ENCODE measurements at places on chromosomes 2 and 18.

GRCh38 chr2:160224060-160224459 lies 24.0 kb upstream of the ITGB6 start:
- DNase-seq: no peak

DNA sequence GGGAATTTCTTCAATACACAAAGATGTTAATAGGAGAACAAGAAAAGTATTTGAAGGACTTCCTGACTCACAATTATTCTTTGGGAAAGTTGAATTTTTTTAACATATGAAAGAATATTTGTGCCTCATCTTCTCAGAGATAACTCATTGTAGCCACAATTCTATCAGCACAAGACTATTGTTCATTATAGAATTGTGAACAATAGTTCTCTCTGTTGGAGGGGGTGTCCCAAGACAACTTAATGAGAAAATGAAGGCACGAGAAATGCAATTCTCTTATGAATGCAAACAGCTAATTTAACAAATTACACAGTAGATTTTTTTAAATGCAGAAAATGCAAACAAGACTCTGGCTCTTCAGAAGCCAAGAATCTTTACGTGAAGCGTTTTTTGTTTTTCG lies 157.0 kb downstream of the BARD1 start:
- no peak for DNase-seq

DNA sequence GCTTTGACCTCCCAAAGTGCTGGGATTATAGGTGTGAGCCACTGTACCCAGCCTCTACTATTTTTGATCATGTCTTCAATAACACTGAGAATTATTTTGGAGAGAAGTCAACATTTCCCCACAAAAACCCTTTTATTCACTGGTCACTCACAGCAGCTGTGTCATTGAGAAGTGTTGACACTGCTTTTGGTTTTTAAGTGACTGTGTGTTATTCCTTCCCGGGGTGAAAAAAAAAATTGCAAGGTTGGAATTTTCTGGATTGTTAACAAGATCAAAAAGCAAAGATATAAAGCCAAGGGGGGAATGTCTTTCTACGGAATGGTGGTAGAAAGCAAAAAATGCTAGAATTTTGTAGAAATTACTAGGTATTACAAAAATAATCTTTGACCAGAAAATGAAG lies 61.5 kb downstream of the TANC1 start:
- DNase-seq: no peak

GRCh38 chr2:189261431-189261841 lies 81.9 kb upstream of the COL5A2 start:
- no peak for DNase-seq

DNA sequence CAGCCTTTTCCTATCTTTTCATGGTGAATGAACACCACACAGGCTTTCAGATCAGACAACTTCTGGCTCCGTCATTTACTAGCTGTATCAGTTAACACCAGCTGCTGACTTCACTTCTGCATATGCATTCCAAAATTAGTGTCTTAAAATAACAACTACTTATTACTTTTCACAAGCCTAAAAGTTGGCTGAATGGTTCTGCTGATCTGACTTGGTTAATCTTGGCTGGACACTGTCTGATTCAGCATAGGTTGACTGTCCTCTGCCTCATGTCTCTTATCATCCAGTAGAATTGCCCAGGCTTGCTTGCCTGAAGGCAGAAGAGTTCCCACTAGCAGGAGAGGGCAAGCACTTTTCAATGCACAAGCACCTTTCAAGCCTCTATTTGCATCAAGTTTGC lies 72.7 kb downstream of the MARCHF4 start:
- DNase-seq: no peak

Measured in left renal pelvis (tissue), 4 donors.